ENCODE measurements at places on chromosomes 13 and 19.

DNA sequence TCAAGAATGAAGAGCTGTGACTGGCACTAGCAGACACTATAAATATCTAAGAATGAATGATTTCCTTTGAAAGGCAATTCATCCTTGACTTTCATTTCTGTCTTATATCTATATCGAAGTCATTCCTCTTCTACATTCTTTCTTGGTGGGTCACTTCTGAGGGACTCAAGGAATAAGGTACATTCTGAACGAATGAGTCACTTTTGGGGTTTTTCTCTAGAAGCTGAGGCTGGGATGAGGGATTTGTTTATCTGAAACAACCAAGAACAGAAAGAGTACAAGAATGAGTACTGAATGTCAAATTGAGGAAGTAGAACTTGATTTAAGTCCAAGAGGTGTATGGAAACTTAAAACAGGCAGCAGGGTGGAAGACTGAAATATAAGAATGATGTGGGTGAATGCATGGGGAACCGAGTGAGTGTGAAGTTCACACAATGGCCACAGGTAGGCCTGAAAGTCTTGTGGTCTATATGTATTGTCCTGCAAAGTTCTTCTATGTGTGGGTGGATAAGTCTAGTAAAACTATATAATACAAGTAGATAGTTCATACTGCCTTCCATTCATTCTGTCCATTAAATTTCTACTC lies 343.9 kb downstream of the OXGR1 start:
- DNase-seq: no peak

GRCh38 chr13:110454956-110455355 lies 106.6 kb downstream of the RAB20 start:
- DNase-seq: no peak

DNA sequence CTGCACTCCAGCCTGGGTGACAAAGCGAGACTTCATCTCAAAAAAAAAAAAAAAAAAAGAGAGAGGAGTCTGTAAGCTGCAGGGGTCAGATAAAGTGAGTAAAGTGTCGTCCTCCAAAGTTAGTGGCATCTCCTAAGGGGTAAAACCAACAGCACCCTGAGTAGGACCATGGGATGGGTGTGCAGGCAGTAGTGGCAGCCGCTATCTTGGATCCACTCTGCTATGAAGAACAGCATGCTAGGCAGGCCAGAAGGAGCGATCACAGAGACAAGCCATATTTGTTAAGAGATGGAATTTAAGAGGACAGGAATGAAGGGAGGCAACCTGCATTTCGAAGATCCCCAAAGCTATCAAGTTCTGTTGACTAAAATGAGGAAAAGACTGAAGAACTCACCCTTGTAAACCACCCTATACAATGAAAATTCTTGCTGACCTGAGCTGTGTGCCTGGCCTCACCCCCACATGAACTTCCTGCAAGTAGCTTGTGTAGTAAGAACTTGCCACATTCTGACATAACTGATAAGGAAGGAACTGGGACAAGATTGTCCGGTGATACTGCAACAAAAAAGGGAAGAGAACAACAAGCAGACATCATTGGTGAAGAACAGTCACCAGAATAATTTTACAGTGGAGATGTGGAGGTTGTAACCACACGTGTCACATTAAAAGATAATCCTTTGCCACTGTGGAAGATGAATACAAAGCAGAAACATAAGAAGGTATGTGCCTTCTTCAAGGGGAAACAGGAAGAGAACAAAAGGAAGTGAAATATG lies 16.2 kb downstream of the DPY19L3 start:
- DNase-seq: no peak

DNA sequence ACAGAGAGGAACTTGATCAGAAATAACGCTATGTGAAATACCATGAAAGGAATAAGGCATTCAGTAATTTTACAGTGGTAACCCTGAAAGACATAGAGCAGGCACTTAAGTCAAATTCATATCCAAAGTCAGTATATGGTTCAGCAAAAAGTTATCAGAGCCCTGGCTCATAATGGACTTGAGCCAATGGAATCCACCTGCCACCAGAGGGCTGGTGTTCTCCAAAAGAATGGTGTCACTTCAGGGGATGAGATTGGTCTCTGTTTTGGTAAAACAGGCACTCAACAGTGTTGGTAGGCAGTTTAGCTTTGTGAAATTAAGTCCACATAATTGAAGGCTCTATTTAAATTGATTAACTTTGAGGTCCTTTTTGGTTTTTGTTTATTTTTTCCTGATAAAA lies 93.9 kb downstream of the LIG4 start:
- DNase-seq: no peak

- DNase-seq: no peak
These were observed 300.2 kb downstream of the DCLK1 start for GRCh38 chr13:35830850-35831450.

DNA sequence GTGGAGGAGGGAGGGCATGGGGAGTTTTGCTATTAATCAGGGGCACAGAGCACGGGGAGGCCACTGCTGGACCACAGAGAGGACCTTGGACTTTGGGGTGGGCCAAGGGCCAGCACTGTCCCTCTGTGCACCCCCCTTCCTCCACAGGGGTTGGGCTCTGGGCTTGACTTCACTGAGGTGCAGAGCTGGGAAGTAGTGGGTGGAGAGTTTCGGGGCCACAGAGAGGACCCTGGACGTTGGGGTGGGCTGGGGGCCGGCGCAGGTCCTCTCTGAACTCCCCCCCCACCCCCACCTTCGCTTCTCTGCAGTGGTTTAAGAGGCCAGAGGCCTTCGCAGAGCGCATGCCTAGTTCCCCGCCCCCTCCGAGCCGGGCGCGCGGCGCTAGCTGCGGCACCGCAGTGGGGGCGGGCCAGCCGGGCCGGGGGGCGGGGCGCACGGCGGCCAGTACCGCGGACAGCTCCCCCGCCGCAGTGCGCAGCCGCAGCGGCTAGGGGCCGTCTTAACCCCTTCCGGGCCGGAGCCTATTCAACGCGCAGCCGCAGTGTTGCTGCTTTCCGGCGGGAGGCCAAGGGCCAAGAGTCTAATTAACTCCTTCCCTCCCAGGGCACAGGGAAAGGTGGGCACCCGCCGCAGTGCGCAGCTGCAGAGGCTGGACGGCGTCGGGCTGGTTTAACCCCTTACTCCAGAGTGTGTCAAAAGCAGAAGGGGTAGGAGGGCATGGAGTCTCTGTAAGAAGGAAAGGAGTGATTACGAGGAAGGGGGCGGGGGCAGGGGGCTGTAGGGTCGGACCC lies 3.7 kb downstream of the KCNC3 start:
- peak; percentile 55 for DNase-seq

DNA sequence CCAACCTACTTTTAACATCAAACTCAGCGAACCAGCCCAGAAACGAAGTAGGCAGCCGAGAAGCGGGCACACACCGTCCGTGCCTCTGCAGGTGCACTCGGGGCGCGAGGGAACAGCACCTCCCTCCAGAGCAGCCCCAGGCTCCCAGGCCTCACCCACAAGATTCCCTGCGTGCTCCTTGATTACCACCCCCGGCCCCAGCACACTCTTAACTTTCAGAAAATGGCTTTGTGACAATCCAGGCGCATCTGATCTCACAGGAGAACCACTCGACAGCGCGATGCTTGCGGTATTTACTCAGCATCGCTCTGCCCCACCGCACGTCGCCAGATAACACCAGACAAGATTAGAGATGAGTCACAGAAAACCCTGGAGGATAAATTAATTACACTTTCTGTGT lies 134.9 kb upstream of the SPACA7 start:
- no peak for DNase-seq

DNA sequence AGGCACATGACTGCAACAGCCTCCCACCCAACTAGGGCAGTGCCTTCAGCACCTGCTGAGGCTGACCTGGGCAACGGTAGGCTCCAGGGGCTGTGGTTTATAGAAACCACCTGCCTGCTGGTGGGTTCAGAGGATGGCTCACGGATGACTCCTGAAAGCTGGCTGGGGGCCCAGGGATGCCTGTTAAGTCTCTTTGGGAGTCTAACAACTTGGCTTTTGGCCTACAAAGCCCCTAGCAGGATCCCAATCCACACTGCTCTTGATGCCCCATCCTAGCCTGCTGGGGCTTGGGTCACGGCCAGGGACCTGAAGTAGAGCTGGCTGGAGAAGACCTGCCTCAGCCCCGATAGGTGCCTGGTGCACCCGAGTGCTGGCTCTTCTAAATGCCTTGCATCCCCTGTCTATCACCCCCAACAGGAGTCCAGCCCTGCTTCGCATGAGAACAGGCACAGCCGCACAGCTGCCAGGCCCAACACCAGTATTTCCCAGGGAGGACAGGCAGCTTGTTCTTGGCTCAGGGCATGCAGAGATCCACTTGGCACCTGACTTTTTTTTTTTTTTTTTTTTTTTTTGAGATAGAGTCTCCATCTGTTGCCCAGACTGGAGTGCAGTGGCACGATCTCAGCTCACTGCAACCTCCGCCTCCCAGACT lies 9.1 kb upstream of the EPHX3 start:
- no peak for DNase-seq

DNA sequence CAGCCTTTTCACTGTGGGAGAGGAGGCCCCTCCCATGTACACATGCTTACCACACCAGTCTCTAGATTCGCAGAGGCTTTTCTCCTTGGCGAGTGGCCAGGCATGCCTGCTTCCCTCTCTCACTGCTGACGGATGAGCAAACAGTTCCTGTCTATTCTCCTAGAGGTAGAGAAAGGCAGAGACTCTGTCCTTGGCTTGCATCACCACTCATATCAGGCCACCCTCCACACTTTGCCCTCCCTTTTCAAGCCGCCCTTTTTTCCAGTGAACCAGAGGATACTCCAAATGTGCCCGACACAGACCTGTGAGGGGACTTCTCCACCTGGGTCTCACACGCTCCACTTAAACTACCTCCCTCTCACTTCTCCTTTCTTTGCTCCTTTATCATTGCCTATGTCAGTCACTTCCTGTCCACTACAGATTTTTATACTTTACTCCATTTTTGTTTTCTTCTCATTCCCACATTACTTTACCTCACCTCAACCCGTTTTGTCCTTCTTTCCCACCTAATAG lies 284.6 kb downstream of the DNAJC15 start:
- no peak for DNase-seq

DNA sequence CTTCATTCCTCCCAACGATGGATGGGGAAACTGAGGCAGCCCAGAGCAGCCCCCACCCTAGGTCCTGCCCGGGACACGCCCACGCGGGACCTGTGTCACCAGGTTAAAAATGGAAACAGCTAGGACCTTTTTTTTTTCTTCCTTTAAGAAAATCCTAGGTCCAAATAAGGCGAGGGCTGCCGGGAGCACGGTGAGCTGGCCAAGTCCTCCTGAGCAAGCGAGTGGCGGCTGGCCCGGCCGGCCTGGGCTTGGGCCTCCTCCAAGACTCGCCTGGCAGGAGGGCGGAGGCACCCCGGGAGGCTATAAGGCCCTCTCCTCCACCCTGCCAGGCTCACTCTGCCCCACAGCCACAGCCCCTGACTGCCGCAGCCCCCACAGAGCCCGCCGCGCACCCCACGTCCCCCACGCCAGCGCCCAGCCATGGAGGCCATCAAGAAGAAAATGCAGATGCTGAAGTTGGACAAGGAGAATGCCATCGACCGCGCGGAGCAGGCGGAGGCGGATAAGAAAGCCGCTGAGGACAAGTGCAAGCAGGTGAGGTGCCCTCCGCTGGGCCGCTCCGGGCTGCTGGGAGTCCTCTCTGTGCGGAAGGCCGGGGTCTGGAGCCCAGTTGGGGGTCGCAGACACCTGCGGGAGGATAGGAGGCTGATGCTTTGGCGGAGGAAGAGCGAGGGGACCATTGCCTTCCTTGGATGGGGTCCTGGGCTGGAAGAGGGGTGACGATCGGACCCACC lies 8.9 kb upstream of the TPM4 start:
- no peak for DNase-seq

GRCh38 chr19:38684078-38684861 lies 36.8 kb downstream of the ACTN4 start:
- DNase-seq: no peak

GRCh38 chr19:56272161-56272798 lies at the start of gene EDDM13:
Gene EDDM13 (plus strand): TSS chr19:56272748. CDS start chr19:56272835, 87 bp downstream.
- DNase-seq: no peak

GRCh38 chr13:45362939-45363338 lies 22.0 kb upstream of the TPT1 start:
- no peak for DNase-seq

- DNase-seq: no peak
These were observed 51.0 kb upstream of the PDX1 start for GRCh38 chr13:27868641-27869435.

- DNase-seq: no peak
These were observed 62.9 kb upstream of the URI1 start for GRCh38 chr19:29878973-29879654.
